NCI-H187 (cell line): ENCODE measurements at places on chromosomes 1 and 21.
A peak's percentile ranks its signal among the peaks of the same experiment; 100 is the strongest.

DNA sequence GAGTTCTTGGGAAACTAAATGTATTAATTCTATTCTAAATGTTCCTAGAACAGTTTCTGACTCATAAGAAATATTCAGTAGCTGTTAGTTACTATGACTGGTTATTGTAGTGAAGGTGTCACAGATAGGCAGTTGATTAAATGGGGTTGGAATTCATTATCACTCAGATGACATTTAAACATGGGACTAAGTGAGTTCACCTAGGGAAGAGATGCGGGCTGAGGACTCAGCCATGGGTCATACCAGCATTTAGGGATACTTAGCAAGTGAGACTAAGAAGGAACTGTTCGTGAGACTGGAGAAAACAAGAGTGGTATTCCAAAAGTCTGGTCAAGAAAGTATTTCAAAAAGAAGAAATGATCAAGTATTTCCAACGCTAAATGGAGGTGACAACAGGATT is 125.1 kb upstream of the ADGRL4 start:
- DNase-seq, result no peak

DNA sequence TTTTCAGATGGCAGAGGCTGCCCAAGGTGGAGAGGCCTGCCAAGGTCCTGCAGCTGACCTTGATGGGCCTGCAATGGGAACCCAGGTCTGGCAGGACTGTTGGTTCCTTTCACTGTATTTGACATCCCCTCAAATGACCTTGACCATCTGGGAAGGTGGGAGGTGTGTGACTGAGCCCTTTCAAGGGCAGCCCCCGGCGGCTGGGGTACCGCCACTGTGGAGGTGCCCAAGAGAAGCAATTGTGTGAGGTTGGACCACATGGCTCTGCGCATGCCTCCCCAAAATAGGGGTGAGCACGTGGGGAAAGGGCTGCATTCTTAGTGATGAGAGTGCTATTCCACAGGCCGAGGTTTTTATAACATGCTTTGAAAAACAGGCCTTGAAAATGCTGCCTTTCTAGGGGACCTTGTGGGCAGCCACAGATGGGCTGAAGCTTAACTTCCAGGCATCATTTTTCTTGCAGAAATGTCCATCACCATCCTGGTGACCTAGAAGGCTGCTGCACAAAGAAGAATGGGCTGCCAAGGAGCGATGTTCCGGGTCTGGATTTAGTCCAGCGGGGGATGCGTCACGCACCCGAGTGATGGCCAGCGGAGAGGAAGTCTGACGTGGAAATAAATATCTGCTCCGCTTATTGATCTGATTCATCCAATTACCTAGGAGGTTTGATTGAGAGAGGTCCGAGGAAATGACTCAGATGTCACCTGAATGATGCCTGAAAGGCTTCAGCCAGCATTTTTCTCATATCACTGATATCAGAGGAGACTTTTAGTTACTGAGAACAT is 16.5 kb upstream of the UTS2 start:
- no peak for DNase-seq

DNA sequence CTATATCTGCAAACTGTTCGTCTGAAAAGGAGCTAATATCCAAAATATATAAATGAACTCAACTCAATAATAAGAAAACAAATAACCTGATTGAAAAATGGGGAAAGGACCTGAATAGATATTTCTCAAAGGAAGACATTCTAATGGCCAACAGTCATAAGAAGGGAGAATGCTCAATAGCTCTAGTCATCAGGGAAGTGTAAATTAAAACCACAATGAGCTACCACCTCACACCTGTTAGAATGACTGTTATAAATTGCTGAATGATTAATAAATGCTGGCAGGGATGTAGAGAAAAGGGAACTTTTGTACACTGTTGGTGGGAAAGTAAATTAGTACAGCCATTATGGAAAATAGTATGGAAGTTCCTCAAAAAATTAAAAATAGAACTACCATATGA is 21.2 kb upstream of the C1orf115 start:
- DNase-seq, result no peak

- DNase-seq, result peak; percentile 27
Observed at GRCh38 chr1:67919274-67920072, 86.2 kb upstream of the GNG12 start.

DNA sequence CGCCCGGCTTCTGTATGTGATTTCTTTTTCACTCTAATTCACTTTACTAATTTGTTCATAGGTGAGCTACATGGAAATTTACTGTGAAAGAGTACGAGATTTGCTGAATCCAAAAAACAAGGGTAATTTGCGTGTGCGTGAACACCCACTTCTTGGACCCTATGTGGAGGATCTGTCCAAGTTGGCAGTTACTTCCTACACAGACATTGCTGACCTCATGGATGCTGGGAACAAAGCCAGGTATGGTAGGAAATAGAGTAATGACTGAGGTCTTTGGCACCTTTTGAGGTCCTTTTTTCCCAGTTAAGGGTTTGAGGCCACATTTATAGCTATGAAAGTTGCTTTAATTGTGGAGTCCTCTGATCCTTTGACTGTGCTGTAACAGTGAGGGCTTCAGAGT is 56.9 kb downstream of the KIF1B start:
- no peak for DNase-seq

DNA sequence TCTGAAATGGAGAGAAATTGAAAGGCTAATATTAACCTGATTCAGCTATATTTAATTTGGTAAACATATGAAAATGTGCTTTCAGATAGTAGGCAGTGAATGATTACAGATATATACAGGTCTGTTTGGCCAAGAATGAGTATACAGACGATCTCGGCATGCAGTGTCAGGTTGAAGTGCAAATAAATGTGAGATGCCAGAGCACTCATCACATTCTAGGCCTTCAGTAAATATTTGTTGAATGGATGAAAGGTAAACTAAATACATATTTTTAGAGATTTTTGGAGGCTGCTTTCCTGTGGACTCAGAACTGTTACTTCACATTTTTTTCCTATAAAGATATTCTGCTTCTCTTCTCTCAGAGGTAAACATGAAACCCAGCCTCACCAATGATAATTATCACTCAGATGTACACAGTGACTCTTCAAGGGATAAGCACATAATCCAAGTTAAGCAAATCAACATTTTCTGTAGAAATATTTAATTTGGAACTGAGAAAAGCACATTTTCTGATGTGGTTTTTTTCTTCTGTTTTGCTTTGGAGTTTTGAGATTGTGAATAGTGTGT is 702.9 kb downstream of the BRINP3 start:
- DNase-seq, result no peak

- DNase-seq, result no peak
Observed at GRCh38 chr1:57401671-57402070, 22.2 kb downstream of the DAB1 start.

- no peak for DNase-seq
Observed at GRCh38 chr1:24555591-24556413, at the start of gene NCMAP. Gene NCMAP (plus strand): TSS chr1:24556087. CDS start chr1:24595431, 39,344 bp downstream.

DNA sequence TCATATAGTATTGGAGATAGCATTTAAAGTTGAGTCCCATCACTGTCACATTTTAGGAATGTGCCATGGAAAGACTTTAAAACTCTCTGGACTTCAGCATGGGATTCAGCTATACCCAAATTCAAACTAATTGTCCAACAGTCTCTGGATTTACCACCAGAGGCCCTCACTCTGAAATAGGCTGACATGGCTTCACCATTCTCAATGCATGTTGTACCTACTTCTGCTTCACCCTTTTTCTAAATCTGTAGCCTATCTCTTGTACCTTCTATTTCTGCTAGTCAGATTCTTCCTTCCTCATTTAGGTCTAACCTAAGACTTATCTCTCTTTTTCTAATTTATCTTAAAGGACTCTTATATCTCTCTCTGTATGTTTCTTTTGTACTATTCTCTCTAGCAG is 512.7 kb upstream of the ZRANB2 start:
- DNase-seq, result no peak

- no peak for DNase-seq
Observed at GRCh38 chr1:109151146-109151990, 37.5 kb downstream of the ELAPOR1 start.

DNA sequence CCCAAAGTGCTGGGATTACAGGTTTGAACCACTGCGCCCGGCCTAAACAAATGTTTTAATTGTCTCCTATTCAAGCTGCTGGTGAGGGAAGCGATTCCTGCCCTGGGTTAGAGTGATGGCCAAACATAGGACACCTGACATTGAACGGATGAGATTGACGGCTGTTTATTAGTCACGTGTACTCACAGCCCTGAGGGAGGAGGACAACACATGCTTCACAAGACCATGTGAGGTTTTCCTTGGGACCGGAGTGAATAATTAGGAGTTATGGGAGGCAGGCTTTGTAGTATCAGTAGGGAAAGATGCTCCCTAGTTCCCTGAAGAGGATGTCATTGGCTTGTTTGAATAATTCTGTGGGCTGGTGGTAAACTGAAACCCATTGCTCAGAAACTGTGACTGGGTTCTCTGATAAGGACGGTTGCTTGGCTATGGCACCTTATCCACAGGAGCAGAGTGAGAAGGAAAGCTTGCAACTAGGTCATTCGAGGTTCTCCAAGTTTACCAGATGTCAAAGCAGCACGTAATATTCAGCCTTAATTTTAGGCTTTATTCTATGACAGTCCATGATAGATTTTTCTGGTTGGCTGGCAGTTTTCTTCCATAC is 245.8 kb downstream of the PLA2G4A start:
- DNase-seq, result no peak

DNA sequence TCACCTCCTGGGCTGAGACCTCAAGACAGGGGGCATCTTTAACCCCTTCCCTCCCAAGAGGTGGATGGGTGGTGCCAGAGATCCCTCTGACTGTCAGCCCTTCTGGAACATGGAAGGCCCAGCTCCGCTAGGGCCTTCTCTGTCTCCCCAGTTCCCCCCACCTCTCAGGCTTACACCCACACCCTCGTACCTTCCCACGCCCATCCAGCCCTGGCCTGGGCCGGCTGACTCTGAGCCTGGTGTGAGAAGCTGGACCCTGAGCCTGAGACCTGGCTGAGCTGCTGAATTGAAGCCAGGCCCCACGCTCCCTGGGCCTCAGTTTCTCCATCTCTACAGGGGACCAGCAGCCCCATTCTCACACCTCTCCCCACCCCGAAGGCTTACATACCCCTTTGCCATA is 5.4 kb downstream of the EPHA2 start:
- DNase-seq, result no peak

- no peak for DNase-seq
Observed at GRCh38 chr1:55079651-55080050, 40.3 kb downstream of the PCSK9 start.

DNA sequence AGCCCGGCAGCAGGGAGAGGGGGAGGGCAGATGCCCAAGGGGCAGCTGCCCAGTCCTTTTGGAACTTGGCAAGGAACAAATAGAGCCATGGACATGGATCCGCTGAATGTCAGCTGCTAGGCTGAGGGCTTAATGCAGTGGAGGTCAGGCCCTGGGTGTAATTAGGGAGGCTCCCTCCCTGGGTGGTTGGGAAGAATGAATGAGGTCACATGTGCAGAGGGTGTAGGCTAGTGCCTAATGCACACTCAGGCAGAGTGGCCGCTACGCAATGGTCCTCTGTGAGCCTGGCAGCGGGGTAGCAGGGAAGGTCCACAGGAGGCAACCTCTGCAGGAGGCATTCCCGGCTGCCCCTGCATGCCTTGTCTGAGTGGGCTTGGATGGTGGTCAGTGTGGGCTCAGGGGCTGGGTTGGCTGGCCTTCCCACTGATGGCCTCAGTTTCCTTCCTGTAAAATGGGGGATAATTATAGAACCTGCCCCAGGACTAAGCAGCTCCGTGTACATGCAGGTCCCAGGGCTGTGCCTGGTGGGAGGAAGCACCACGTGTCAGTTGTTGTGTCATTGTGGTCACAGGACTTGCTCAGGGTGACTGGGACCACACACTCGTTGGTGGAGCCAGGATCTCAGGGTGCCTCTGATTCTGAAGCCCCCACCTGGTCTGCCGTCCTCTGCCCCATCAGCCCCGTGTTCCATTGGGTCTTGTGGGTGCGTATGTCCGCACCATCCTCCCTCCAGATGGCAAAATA is 81.6 kb upstream of the ACTL8 start:
- no peak for DNase-seq

GRCh38 chr1:66355756-66356155 is 178.2 kb upstream of the SGIP1 start:
- DNase-seq, result no peak

DNA sequence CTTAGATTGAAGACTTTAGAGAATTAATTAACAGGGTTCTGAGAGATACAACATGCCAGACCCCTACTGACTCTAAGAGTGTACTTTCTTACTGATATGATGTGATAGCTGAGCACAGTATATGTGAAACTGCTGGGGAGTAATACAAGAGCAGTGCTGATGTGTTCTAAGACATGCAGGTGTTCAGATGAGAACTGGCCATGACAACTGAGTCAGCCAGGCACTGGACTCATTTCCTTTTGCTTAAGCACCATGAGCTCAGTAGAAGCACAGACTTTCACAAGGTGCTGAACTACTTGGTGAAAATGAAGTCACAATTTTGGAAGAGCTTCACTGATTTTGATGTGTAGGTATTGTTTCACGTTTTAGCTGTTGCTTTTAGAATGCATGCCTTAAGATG is 15.9 kb upstream of the POGZ start:
- DNase-seq, result no peak

DNA sequence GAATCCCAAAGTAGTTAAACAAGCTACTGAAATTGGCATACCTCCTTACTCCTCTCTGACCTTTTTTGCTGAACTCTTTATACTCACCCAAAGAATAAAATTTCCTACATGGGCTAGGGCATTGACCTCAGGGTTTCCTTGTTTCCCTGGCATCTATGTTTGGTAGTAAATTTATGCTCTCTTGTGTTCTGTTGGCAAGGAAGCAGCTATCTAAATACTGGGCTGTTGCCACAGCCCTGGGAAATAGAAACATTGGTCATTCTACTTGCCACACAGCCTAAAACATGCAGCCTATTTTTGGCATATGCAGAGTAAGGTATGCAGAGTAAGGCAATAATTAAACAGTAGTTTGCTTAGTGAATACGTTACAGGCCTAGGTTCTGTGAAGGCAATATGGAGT is 351.4 kb downstream of the HLX start:
- no peak for DNase-seq
